ENCODE measurements at places on chromosomes 7 and 10.

DNA sequence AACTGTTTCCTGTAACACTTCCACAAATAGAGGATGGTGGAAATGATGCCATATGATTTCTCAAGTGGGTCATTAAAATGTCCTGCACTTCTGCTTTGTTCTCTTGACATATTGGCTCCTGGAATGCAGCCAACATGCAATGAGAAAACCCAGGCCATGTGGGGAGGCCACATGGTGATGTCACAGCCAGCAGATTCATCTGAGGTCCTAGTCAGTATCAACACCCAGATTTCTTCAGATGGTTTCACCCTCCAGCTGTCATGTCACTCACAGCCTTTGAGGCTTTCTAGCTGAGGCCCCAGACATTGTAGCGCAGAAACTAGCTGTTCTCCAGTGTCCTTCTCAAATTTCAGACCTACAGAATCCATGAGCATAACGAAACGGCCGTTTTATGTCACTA is 102.3 kb upstream of the NUPR2 start:
- DNase-seq, result no peak
- H3K27ac ChIP-seq, result no peak overlapping the region
- H3K36me3 ChIP-seq, result no peaks in the 10 kb centered on the region
- H3K4me1 ChIP-seq, result no peaks in the 10 kb centered on the region

- no peaks in the 10 kb centered on the region for H3K36me3 ChIP-seq
- H3K27me3 ChIP-seq, result no peaks in the 10 kb centered on the region
- no peak overlapping the region for H3K4me3 ChIP-seq
- H3K4me1 ChIP-seq, result peaks cover 16% of the 10 kb centered on the region
- H3K27ac ChIP-seq, result no peak overlapping the region
These were observed 15.7 kb upstream of the ARPC1A start for GRCh38 chr7:99310004-99310403.

- H3K27me3 ChIP-seq, result no peaks in the 10 kb centered on the region
- H3K27ac ChIP-seq, result no peak overlapping the region
- H3K36me3 ChIP-seq, result no peaks in the 10 kb centered on the region
- peaks cover 6% of the 10 kb centered on the region for H3K4me1 ChIP-seq
- DNase-seq, result no peak
- H3K4me3 ChIP-seq, result no peak overlapping the region
These were observed 57.0 kb upstream of the GPR158 start for GRCh38 chr10:25117757-25118156.

GRCh38 chr7:95190515-95190914 is 133.8 kb downstream of the PON1 start:
- DNase-seq, result no peak
- H3K36me3 ChIP-seq, result no peaks in the 10 kb centered on the region
- H3K27me3 ChIP-seq, result no peaks in the 10 kb centered on the region
- H3K4me1 ChIP-seq, result no peaks in the 10 kb centered on the region
- H3K27ac ChIP-seq, result no peak overlapping the region
- no peak overlapping the region for H3K4me3 ChIP-seq

DNA sequence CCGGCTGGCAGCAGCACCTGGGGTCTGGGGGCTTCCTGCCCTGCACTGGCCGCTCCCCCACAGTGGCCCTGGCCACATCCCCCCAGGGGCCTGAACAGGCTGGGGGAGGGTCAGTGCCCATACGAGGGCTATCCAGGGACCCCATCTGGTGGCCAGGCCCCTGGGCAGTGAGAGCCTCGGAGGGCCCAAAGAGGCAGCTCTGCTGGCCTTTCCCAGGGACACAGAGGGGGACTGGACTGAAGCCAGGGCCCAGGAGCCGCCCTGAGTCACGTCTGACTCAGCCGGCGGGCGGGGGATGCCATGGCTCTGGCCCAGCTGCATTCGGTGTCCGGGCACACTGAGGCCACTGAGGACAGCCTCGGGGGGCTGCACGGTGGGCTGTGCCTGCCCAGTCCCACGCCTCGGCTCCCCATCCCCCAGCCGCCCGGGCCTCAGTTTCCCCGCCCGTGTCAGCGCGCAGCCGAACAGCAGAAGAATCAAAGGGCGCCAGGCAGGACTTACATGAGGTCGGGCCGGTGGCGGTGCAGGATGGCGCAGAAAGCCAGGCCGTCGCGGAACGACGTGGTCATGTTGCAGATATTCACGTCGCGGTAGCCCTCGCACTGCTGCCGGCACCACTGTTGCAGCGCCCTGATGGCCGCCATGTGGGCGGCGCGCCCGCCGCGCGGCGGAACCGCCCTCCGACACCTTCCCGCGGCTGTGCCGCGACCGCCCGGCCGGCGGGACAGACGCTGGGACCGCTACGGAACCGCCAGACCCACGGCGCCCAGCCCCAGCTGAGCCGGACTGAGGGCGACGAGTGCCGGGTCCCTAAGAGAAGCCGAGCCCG is at the start of gene MICALL2:
MICALL2 (minus strand) TSS at position 788 of the 829 bp plus-strand sequence; CDS start at position 644, 144 bp downstream.
- no peaks in the 10 kb centered on the region for H3K36me3 ChIP-seq
- H3K27ac ChIP-seq, result peak within 1 kb of the TSS; percentile 84
- H3K27me3 ChIP-seq, result no peaks in the 10 kb centered on the region
- DNase-seq, result peak; percentile 54
- peaks cover 84% of the 10 kb centered on the region for H3K4me1 ChIP-seq

DNA sequence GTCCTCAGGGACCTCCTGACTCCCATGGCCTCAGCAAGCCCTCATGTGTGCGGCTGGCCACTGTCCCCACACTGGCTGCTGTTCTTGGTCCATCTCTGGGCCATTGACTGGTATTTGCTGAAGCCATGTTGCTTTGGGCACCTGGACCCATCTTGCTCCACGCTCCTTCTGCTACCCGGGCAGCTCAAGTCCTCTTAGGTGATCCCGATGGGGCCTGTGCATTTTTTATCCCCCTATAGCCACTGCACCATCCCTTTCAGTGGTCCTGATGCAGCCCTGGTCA is 16.7 kb downstream of the RAMP3 start:
- no peak overlapping the region for H3K4me3 ChIP-seq
- DNase-seq, result no peak
- no peaks in the 10 kb centered on the region for H3K4me1 ChIP-seq
- H3K27me3 ChIP-seq, result peaks cover 2% of the 10 kb centered on the region
- H3K27ac ChIP-seq, result no peak overlapping the region

DNA sequence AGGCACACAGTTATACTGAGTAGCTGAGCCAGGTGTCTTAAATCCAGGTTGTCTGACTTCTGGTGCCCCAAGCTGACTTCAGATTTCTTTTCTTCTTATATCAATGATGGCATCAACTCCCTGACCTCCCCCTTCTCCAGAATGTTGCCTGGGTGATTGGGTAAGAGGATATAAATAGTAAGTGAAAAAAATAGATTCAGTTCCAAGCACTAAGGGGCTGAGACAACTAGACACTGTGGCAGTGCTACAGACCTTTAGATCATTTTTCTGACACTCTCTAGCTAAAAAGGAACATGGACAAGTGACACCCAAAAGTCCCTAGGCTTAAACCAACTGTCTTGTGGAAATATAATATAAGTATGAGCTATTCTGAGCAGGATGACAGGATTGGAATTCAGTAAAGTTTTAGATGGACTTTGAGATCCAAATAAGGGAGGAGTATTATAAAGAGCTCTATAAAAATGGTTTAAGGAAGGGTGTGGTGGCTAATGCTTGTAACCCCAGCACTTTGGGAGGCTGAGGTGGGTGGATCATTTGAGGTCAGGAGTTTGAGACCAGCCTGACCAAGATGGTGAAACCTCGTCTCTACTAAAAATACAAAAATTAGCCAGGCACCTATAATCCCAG is 589.1 kb upstream of the GALNT17 start:
- H3K27me3 ChIP-seq, result no peaks in the 10 kb centered on the region
- no peaks in the 10 kb centered on the region for H3K4me1 ChIP-seq
- DNase-seq, result no peak

GRCh38 chr10:112715581-112715980 is 234.5 kb upstream of the TCF7L2 start:
- no peak overlapping the region for H3K4me3 ChIP-seq
- H3K27ac ChIP-seq, result no peak overlapping the region
- H3K27me3 ChIP-seq, result no peaks in the 10 kb centered on the region
- H3K36me3 ChIP-seq, result no peaks in the 10 kb centered on the region
- DNase-seq, result no peak

- no peak overlapping the region for H3K4me3 ChIP-seq
- no peak overlapping the region for H3K27ac ChIP-seq
- no peaks in the 10 kb centered on the region for H3K4me1 ChIP-seq
- DNase-seq, result no peak
These were observed 57.1 kb downstream of the BPGM start for GRCh38 chr7:134703782-134704181.

DNA sequence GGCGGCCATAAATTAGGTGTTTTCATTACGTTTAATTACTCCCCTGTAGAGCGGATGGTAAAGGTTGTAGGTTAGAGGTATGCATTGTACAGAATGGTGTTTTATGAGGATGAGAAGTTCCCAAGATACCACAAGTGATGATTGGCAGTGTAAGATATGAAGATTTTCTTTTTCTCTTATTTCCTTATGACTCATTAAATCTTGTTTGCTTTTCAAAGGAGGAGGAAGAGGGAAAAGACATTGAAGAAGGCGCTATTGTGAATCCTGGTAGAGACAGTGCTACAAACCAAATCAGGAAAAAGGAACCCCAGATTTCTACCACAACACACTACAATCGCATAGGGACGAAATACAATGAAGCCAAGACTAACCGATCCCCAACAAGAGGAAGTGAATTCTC is 133.9 kb downstream of the AASS start:
- no peaks in the 10 kb centered on the region for H3K36me3 ChIP-seq
- no peak overlapping the region for H3K27ac ChIP-seq
- no peak overlapping the region for H3K4me3 ChIP-seq
- no peak for DNase-seq
- peaks cover 8% of the 10 kb centered on the region for H3K4me1 ChIP-seq
- H3K27me3 ChIP-seq, result no peaks in the 10 kb centered on the region

- H3K27ac ChIP-seq, result no peak overlapping the region
- no peaks in the 10 kb centered on the region for H3K27me3 ChIP-seq
- H3K36me3 ChIP-seq, result no peaks in the 10 kb centered on the region
These were observed 167.6 kb upstream of the LRGUK start for GRCh38 chr7:133959505-133959904.

DNA sequence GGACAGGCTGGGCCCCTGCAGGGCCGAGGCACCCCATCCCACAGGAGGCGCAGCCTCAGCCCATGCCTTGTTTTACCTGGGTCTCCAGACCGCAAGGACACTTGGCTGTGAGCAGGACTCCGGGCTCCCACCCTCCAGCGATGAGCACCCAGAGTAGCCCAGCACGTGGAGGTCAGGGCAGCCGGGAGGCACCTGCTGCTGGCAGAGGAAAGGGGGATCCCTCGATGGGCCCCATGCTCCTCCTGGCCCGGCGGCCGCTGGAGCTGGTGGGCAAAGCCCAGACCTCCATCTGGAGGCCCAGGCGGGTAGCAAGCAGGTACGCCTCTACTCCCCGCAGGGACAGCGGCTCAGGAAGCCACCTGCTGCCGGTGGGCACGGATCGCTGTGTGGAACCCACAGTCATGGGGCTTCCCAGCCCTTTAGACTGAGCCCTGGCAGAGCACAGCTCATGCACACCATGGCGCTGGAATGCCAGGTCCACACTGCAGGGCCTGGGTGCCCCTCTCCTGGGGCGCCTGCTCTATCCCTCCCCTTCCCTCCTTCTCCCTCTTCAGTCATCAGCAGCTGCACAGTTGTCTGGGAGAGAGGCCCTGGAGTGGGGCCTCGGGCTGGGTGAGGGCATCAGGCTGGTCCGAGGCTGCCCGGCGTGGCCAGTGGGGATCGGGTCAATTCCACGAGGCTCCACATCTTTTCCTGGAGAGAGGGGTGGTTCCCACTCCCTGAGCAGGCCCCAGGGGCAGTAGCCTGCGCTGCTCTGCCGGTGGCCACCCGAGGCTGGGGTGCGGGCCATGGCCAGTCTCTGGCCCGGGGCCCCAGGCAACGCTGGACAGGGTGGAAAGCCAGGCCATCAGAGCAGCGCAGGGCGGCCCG is 65.7 kb downstream of the PWWP2B start:
- H3K36me3 ChIP-seq, result no peaks in the 10 kb centered on the region
- no peak for DNase-seq
- H3K4me1 ChIP-seq, result peaks cover 8% of the 10 kb centered on the region
- no peak overlapping the region for H3K27ac ChIP-seq
- H3K27me3 ChIP-seq, result no peaks in the 10 kb centered on the region
- no peak overlapping the region for H3K4me3 ChIP-seq

GRCh38 chr7:16055263-16055976 is 365.9 kb downstream of the CRPPA start:
- H3K4me3 ChIP-seq, result no peak overlapping the region
- DNase-seq, result no peak
- no peaks in the 10 kb centered on the region for H3K4me1 ChIP-seq
- no peaks in the 10 kb centered on the region for H3K27me3 ChIP-seq
- no peaks in the 10 kb centered on the region for H3K36me3 ChIP-seq

DNA sequence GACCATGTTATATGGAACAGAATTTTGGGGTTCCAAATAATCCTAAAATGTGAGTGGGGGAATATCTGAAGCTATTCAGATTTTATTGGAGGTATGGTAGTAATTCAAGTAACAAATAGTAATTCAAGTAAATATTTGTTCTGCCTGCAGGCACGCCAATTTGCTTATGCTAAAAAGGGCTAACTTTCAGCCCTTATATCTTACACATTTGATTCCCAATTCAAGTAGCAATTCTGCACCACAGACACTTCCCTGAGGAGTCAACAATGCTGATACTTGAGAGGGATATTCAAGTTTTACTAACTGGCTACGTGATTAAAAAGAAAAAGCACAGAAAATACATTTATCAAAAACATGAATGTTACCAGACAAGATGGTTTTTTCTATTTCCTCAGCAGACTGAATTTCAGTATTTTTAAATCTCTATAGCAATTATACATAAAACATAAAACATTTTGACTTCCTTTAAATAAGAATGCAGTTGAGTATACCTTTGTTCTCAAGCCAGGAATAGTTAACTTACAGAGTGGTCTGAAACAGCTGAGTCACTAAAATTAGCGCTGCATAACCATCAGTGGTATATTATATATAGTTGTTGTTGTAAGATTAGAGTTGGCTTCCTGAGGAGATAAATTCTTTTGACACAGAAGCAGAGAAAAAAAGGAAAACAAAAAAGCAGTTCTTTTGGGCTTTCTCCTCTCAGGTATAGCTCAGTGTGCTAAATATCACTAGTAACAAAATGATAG is 33.9 kb downstream of the MTPN start:
- H3K27ac ChIP-seq, result no peak overlapping the region
- H3K36me3 ChIP-seq, result 0 out of 2 replicates have a peak, but pooled peaks cover 3% of the 10 kb centered on the region
- no peaks in the 10 kb centered on the region for H3K4me1 ChIP-seq
- no peaks in the 10 kb centered on the region for H3K27me3 ChIP-seq
- H3K4me3 ChIP-seq, result no peak overlapping the region

Measured in HCT116 (cell line).